AML-193 (cell line): ENCODE measurements at places on chromosomes 4 and X.

- DNase-seq = no peak
Observed at GRCh38 chrX:11239230-11239629, 54.0 kb upstream of the AMELX start.

DNA sequence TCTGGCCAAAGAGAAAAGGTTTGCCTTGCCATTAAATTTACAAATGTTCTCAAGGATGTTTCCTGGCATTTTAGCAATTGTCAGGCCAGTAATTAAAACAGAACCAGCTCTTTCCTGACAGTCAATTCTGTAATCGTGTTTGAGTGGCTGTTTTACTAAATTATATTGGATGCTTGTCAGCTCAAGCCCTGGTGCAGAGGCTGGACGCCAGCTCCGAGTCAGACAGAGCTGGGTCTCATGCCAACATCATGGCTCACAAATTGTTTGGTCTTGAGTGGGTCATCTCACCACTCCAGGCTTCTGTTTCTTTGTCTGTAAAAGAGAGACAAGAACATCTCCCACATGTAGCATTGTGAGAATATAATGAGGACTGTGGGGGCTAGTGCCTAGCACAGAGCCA is 190.3 kb upstream of the PSAPL1 start:
- DNase-seq = no peak

- DNase-seq = no peak
Observed at GRCh38 chr4:168852933-168853713, 156.9 kb downstream of the CBR4 start.

GRCh38 chr4:104394406-104395167 is 100.1 kb downstream of the CXXC4 start:
- no peak for DNase-seq

DNA sequence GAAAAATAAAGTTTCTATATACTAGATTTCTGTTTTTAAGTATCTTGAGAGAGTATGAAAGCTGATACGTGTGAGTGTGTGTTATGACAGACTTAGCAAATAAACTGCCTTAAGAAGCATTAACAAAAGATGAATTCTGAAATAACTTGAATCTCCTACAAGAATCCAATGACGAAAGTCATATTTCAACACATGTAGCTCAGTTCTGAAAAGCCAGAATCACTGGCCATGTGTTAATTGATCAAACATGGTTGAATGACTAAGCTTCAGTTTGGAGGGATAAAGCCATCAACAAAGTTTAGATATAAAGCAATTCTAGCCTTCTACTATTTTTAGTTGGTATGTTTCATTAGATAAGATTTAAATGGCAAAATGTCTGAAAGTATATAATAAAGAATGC is 88.5 kb upstream of the ETNPPL start:
- DNase-seq = no peak

- DNase-seq = peak; percentile 2
Observed at GRCh38 chr4:8035371-8035780, 95.7 kb upstream of the AFAP1 start.

- DNase-seq = no peak
Observed at GRCh38 chr4:25532591-25532990, 123.1 kb upstream of the SLC34A2 start.

DNA sequence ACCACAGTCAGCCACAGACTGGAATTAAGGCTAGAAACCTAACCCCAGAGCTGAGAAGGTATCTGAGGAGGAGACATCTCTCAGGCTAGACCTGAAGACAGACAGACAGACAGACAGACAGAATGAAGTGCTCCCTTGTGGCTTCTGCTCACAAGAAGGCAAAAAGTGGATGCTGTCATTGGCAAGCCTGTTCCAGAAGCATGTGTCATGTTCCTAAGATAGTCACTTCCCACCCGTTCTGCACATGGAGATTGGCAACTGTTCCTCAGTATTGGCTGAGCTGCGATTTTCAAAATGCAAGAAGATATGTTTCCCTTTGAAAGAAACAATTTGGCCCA is 166.4 kb downstream of the NSUN7 start:
- DNase-seq = no peak

GRCh38 chr4:113157086-113157857 is 107.8 kb downstream of the ANK2 start:
- DNase-seq = no peak
